ENCODE measurements at places on chromosomes 16 and 17.
A peak's percentile ranks its signal among the peaks of the same experiment; 100 is the strongest.

DNA sequence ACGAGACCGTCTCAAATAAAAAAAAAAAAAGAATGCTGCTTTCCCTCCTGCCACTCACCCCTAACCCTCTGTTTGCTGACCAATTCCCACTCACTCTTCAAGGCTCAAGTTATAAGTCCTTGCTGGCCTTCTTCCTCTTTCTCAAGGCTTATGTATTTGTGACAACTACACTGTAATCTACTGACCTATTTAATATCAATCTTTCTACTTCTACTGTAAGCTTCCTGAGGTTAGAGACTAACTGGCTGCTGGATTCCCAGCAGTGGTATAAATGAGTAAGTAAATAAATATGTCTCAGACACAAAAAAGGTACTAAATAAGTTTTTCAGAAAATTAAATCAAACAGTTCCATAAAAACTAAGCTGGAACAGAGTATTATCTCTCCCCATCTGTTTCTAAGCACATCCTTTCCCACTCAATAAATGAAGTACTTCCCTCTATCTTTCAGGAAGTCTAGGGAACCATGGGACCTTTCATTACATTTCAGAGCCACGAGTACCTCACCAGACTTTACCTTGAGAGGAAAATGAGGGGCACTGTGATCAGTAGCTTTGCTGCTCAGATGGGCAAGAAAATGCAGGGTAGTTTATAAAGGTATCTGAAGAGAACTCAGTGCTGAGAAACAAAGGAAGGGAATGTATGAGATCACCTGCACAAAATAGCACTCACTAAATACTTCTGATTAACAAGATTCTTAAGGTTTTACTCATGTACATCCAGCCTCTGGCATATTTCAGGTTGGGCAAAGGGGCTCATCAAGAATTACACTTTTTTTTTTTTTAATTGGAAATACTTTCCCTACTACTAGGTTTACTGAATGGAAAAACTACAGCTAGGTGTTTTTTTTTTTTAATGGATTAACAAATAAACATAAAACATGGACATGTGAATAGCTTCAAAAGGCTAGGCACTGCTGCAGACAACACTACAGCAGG lies 10.8 kb downstream of the SSH2 start:
- DNase-seq, result no peak

DNA sequence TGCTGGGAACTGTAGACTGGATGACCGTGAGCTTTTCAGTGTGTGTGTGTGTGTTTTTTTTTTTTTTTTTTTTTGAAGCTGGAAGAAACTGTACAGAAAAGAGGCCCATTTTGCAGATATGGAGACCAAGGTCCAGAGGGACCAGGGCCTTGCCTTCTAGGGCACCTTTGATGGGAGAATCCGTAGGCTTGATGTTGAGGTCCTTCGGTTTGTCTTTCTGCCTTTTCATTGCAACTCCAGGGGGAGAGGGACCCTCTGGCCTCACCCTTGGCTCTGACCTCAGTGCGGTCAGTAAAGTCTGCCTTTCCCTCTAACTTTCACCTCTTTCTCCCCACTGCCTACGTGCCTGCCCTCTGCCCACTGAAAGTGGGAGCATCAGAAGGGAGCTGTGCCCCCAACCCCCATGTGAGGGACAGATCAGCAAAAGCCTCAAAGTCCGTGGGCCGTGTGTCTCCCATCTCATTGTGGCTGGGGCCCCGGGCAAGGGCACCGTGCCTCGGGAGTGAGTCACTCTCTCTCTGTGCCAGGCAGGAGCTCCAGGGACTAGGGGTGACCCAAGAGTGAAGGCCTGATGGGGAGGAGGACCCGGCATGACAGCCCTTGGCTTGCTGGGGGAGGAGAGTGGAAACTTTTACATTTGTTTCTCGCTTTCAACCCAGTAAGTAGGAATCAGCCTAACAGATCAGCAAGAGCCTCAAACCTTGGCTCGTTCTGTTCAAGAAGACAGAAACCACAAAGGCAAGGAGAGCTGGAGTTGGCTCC lies 123.6 kb downstream of the CMIP start:
- peak; percentile 79 for DNase-seq

DNA sequence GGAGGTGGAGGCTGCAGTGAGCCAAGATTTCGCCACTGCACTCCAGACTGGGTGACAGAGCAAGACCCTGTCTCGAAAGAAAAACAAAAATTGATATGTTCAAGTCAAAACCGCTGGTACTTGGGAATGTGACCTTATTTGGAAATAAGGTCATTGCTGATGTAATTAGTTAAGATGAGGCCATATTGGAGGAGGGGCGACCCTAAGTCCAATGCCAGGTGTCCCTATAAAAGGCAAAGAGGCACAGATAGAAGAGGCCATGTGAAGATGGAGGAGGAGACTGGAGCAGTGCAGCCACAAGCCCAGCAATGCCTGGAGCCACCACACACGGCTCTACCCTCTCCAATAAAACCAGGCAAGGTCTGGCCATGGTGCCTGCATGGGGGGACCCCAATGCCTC lies 50.8 kb upstream of the JPH3 start:
- no peak for DNase-seq

GRCh38 chr17:76176701-76177574 lies 35.9 kb upstream of the FOXJ1 start:
- no peak for DNase-seq

- no peak for DNase-seq
These were observed 21.1 kb upstream of the DOK4 start for GRCh38 chr16:57507136-57508034.

- peak; percentile 76 for DNase-seq
These were observed 7.0 kb downstream of the TMC8 start for GRCh38 chr17:78137392-78138203.

- DNase-seq, result peak; percentile 80
These were observed 923 bp downstream of the GDPD3 start for GRCh38 chr16:30112197-30113030.

DNA sequence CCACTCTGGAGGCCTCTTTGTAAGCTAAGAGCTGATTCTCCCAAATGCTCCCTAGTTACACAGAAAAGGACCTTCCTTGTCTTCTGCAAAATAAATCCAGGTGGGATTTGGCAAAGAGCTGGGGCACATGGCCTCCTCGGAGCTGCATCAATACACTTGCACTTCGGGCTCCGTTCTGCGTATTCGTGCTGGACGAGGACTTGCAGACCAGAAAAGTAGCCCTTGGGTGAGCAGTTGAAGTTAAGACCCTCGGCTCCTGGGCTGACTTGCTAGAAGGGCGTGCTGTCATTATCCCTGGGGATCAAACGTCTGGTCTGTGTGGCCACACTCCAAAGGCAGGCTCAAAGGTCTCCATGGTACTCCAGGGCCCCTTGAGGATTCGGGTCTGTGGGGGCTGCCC lies 144.2 kb upstream of the RPH3AL start:
- no peak for DNase-seq

DNA sequence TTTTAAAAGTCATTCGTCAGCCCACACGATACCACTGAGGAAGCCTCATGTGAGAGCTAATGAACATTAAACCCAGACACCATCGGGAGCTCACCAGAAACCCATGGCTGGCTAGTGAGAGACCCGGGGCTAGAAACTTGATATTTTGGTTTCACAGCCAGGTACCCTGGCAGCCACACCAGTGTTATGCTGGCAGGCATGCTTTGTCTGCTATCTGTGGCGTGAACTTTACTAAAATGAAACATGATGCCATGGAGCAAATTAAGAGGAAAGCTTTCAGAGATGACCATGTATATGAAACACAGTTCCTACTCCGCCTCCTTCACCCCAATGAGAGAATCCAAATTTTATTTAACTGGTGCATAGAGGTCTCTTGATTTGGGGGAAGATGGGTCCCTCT lies 291.2 kb downstream of the IRX3 start:
- DNase-seq, result no peak

- DNase-seq, result no peak
These were observed 4.7 kb downstream of the ZACN start for GRCh38 chr17:76083536-76084182.

- DNase-seq, result no peak
These were observed 30.8 kb downstream of the GINS2 start for GRCh38 chr16:85657996-85658395.

DNA sequence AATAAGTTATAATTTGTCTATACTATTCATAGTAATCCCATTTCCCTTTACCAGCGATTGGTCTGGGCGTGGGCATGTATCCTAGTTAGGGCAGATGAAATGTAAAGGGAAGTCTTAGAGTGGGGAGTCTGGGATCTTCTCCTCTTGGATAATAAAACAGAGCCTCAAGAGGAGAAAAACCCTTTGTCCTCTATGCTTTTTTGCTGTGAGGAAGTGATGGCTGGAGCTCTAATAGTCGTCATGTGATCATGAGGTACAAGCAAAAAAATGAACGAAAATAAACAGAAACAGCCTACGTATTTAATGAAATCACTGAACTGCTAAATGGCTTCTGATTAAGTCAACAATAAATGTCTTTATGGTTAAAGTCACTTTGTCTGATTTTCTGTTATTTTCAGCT lies 26.8 kb downstream of the EFCAB5 start:
- no peak for DNase-seq

- DNase-seq, result no peak
These were observed 66.4 kb downstream of the MYH11 start for GRCh38 chr16:15790458-15790857.

DNA sequence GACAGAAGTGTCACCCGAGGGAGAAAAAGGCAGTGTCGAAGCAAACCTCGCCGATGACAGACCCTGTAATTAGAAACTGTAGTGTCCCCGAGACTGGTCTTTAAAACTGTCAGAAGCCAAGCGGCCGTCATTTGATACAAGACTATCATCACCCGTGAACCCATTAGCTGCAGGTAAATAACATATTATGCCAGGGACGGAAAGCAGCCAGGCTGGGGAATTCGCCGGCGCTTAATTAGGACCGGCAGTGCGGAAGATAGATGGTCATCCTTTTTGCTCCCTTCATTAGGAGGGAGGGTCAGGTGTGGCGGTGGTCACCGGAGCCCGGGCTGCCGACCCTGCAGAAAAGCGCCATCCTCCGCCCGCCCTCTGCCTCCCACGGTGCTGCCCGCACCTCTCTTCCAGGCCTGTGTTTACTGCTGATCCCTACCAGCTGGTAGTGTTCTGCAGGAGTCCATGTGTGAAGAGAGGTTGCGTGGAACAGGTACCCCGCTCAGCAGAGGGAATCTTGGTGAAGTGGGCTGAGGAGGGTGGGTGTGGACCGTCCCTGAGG lies 109.4 kb upstream of the GSE1 start:
- no peak for DNase-seq

GRCh38 chr17:74480290-74480689 lies 13.9 kb downstream of the CD300A start:
- DNase-seq, result no peak

- DNase-seq, result no peak
These were observed 36.5 kb upstream of the C17orf78 start for GRCh38 chr17:37339321-37339720.

GRCh38 chr16:17578981-17579874 lies 108.5 kb upstream of the XYLT1 start:
- DNase-seq, result peak; percentile 67

DNA sequence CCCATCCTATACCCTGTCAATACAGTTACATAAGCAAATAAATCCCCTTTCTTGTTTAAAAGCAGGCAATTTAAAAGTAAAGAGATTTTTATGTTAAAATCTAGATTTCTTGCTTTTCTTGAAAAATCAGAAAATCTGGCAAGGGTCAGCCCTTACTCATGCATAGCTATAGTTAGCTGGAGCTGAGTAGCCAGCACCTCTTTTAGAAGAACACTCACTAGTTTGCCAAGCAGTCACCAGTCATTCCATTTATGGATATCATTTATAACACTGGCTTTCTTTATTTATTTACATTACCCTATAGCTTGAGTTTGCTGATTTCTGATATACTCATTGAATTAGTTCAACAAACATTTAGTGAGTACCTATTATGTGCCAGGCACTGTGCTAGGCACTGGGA lies 45.7 kb downstream of the NXPH3 start:
- no peak for DNase-seq

Data from activated T-cell treated with anti-CD3 and anti-CD28 coated beads, Interleukin-2, amount 50 U/mL, for 48 hours (primary cell).